ENCODE measurements at places on chromosomes 5 and 9. TPM values are rescaled to one million over a fixed set of nuclear protein-coding genes. Genes with fewer than 3 reads are reported as not detected.

- no peaks in the 10 kb centered on the region for H3K27me3 ChIP-seq
- no peak overlapping the region for H3K4me3 ChIP-seq
- no peaks in the 10 kb centered on the region for H3K4me1 ChIP-seq
- no peak overlapping the region for H3K27ac ChIP-seq
- DNase-seq: no peak
These were observed 5.2 kb downstream of the FGF1 start for GRCh38 chr5:142680605-142681259.

DNA sequence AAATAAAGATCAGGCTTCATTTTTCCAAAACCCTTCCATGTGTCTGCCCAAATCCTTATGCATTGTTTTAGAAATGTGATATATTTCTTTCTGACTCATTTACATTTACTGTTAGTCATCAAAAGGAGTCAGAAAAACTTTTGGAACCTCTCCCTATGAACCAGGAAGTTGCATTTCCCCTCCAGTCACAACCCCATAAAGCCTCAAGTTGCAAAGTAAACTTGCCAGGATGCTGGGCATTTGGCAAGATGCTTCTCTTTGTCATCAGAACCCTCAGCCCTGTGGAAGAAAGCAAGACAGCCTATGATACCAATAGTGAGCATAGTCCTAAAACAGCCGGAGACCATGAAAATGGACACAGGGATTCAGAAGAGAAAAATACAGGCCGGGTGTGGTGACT lies 84.2 kb downstream of the MUSK start:
- H3K4me3 ChIP-seq: no peak overlapping the region
- no peaks in the 10 kb centered on the region for H3K36me3 ChIP-seq
- no peaks in the 10 kb centered on the region for H3K4me1 ChIP-seq
- DNase-seq: no peak
- H3K27ac ChIP-seq: no peak overlapping the region

DNA sequence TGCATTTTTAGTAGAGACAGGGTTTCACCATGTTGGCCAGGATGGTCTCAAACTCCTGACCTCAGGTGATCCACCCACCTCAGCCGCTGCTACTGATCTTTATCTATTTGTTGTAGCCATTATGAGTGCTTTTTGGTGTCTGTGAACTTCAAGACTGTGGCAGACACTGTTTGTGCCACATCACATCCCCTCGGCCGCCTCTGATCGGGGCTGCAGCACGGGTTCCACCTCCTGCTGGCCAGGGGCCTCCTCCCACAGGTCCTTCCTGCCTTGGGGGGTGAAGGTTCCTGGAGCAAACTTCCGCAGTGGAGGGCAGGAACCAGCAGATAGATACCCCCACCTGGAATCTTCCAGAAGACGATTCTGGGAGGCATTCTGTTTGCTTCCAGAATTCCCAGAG lies 98.5 kb downstream of the C9orf50 start:
- H3K27me3 ChIP-seq: peaks cover 2% of the 10 kb centered on the region
- no peaks in the 10 kb centered on the region for H3K4me1 ChIP-seq
- no peaks in the 10 kb centered on the region for H3K36me3 ChIP-seq
- H3K27ac ChIP-seq: no peak overlapping the region
- H3K4me3 ChIP-seq: no peak overlapping the region

GRCh38 chr5:55713871-55714270 lies 1.7 kb upstream of the SLC38A9 start:
- no peak for DNase-seq
- H3K4me3 ChIP-seq: no peak overlapping the region
- peaks cover 2% of the 10 kb centered on the region for H3K27me3 ChIP-seq
- H3K36me3 ChIP-seq: no peaks in the 10 kb centered on the region

The CER1 gene
- total RNA-seq: not detected

The FBXO4 gene
- 18.5 TPM for total RNA-seq

DNA sequence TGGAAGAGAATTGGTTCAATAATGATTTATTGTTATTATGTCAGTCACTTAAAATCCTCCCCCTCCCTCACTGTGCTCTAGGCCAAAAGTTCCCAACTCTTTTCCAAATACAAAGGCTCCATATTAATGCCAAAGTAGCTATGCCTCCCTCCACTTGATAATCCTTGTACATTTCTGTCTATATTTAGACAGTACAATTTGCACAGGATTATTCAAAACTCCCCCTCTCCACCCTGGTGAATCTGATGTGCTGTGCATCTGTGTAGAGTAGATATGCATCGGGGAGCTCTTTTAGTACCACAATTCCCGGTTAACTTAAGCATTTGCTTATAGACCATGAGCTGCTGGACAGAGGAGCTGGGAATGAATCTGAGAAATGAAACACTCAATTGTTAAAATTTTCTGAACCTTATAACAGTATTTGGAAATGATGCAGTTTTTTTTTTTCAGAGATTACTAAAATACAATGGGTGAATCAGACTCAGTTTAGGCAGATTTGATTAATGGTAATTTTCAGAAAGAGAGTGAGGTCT lies 27.6 kb downstream of the GLRA1 start:
- H3K36me3 ChIP-seq: no peaks in the 10 kb centered on the region
- H3K27me3 ChIP-seq: peaks cover 8% of the 10 kb centered on the region
- H3K4me1 ChIP-seq: peaks cover 3% of the 10 kb centered on the region
- H3K27ac ChIP-seq: no peak overlapping the region
- no peak for DNase-seq

DNA sequence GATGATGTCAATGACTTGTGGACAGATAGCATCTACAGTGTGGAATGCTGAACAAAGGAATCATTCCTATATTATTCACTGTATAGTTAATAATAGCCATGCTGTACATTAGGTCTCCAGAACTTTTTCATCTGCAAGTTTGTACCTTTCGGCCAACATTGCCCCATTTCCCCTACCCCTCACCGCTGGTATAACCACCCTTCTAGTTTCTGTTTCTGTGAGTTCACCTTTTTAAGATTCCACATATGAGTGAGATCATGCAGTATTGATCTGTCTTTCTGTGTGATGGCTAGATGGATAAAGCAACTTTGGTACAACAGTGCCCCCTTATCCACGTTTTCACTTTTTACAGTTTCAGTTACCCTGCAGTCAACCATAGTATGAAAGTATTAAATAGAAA lies 18.8 kb upstream of the ALDH1B1 start:
- H3K27me3 ChIP-seq: peaks cover 5% of the 10 kb centered on the region
- H3K4me1 ChIP-seq: no peaks in the 10 kb centered on the region
- H3K27ac ChIP-seq: no peak overlapping the region
- H3K36me3 ChIP-seq: no peaks in the 10 kb centered on the region

GRCh38 chr9:20200991-20201431 lies 412.2 kb upstream of the SLC24A2 start:
- no peak for DNase-seq
- H3K4me3 ChIP-seq: no peak overlapping the region
- no peak overlapping the region for H3K27ac ChIP-seq
- H3K36me3 ChIP-seq: peaks cover 1% of the 10 kb centered on the region

The PLPPR1 gene
- not detected for total RNA-seq

DNA sequence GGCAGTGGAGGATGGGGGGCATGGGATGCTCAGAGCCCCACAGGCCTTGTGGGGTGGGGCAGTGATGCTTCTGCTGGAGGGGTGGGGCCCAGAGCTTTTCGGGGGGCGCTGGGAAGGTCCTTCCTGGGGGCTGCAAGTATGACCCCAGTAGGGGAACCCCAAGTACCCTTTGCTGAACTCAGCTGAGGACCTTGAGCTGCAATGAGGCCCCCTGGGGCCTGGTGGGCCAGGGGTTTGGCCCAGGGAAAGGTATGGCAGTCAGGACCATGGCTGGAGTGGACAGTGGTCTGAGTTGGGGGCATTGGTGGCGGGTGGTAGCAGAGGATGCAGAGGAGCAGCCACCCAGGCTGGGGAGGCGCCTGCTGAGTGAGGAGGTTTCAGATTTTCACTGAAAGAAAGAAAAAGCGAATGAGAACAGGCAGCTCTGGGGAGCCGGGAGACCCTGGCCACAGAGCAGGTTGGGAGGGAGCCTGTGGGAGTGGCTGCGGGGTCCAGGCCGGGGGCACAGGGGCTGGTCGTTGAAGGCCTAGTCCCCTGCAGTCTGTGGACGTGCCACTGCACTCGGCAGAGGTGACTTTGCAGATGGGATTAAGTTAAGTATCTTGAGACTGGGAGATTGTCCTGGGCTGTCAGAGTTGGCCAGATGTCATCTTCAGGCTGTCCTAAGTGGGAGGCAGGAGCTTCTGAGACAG lies 19.2 kb downstream of the WNK2 start:
- H3K36me3 ChIP-seq: no peaks in the 10 kb centered on the region
- H3K4me3 ChIP-seq: no peak overlapping the region
- H3K27ac ChIP-seq: no peak overlapping the region
- no peak for DNase-seq
- H3K27me3 ChIP-seq: no peaks in the 10 kb centered on the region

DNA sequence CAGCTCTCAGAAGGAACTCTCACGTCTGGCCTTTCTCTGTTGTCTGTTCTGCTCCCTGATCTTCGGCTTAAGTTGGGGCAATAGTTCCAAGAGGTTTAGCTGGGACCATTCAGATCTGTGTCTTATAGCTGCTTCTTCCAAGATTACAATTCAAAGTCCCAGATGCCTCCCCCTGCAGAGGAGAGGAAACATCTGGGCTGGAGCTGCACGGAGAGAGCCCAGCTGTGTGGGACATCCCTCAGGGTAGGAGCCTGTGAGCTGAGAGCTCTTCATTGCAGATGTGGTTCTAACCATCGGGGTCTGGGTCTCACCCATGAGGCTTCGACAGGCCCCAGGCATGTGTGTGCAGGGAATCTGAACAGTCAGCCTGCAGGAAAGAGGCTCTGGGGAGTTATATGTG lies 9.0 kb upstream of the PHF19 start:
- peak overlapping the region; percentile 16 for H3K27ac ChIP-seq
- DNase-seq: no peak
- H3K4me1 ChIP-seq: peaks cover 65% of the 10 kb centered on the region
- H3K27me3 ChIP-seq: no peaks in the 10 kb centered on the region

DNA sequence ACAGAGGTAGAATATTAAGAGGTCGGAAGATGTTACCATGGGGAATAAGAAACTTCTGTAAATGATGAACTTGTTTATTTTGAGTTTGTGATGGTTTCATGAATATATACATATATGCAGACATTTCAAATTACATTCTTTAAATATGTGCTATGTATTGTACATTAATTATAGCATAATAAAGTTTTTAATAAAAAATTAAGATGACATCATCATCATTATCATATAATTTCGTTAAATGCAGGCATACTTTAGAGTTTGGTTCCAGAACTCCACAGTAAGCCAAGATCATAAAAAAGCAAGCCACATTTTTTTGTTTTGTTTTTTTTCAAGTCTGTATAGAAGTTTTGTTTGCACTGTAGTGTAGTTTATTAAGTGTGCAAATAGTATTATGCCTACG lies 1403.5 kb downstream of the EFNA5 start:
- no peaks in the 10 kb centered on the region for H3K36me3 ChIP-seq
- H3K4me1 ChIP-seq: no peaks in the 10 kb centered on the region
- H3K4me3 ChIP-seq: no peak overlapping the region

DNA sequence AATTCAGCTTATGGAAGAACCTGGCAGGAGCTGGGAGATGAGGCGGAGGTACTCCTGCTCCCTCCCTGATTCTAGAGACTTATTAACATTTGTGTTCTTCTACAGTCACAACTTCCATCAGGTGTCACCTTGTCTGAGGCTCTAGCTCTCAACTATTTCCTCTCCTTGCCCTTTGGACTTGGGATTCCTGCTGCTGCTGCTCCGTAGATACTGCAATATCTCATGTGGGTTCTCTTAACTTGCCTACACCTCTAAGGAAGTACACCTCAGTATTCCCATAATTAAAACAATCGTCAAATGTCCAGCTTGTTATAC lies 21.2 kb downstream of the ANXA1 start:
- H3K36me3 ChIP-seq: peaks cover 2% of the 10 kb centered on the region
- peaks cover 6% of the 10 kb centered on the region for H3K4me1 ChIP-seq
- H3K27ac ChIP-seq: no peak overlapping the region
- no peak overlapping the region for H3K4me3 ChIP-seq

DNA sequence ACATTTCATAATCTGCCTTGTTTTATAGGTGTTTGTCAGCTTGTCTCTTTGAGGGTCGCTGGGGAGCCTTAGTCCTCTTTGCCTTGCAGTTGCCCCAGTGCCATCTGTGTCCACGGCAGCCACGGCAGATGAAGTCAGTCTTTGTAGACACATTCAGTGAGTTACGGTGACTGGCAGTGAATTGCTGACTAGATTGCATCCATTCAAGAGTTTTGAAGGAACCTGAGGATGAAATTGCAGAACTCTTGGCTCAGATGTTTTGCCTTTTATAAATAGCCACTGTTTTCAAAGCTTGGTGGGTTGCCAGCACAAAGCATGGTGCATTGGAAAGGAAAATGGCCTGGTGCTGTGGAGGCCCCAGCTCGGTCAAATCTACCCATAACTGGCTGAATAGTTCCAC lies 125.6 kb downstream of the TRIO start:
- H3K27me3 ChIP-seq: peaks cover 8% of the 10 kb centered on the region
- no peak overlapping the region for H3K27ac ChIP-seq
- H3K36me3 ChIP-seq: no peaks in the 10 kb centered on the region
- H3K4me1 ChIP-seq: peaks cover 10% of the 10 kb centered on the region
- DNase-seq: no peak

All from activated CD8-positive, alpha-beta T cell treated with anti-CD3 and anti-CD28 coated beads for 36 hours (primary cell).